ENCODE measurements at places on chromosomes 2 and 18.

- peak; percentile 68 for DNase-seq
Observed at GRCh38 chr2:174158003-174158402, 90.3 kb downstream of the OLA1 start.

GRCh38 chr18:32922951-32923430 lies 150.2 kb upstream of the KLHL14 start:
- no peak for DNase-seq

DNA sequence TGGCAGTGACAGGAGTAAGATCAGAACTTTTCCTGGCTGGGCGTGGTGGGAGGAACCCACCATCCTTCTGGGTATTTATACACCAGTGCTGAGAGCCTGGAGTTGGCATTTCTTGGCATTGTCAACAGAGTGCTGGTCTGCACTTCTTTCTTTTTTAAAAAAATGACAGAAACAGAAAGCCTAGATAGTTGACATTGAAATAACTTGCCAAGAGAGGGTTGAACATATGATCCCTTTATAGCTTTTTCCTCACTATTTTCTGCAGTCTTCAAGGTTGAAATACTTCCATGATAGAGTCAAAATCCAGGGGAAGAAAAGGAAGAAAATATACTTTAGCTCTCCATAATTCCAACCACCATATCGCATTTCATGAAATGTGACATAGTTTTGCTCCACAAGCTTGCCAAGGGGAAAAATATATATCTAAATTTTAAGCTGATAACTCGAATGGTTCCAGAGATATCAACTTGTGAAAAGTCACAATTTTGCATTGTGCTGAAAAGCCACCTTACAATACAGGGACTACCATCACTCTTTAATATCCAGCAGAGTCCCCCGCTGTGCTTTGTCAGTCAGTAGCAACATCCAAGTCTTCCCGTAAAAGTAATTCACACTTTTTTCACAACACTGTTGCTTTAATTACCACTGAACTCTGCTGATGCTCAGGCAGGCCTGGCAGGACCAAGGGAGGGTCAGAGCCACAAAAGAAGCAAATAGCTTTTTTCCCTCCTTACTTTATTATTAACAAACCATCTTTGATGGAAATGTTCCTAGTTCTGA lies 764.9 kb upstream of the FANCL start:
- no peak for DNase-seq

DNA sequence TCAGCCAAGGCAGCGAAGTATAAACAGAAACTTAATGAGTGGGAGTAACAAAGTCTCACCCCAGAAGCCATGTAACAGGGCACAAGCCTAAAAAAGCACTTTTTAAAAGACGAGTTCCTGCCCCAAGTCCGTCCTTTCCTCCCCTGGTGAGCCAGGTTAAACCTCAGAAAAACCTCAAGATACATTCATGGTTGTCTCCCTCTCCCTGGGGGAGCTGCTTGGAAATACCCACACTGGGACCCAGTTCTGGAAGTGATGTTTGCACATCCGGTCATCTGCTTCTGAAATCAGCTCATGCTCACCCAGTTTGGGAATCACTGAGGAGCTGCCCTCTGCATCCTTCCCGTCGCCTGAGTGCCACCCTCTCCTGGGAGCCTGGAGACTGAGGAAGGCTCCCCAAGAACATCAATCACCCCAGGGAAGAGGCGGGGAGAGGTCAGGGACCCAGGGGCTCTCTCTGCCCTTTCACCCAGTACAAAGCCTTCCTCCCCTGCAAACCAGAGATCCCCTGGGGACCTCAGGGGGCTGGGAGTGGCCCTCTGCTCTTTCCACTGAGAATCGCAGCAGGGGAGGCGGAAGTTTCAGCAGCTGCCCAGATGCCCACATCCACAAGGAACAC lies 150.6 kb upstream of the AGAP1 start:
- no peak for DNase-seq

DNA sequence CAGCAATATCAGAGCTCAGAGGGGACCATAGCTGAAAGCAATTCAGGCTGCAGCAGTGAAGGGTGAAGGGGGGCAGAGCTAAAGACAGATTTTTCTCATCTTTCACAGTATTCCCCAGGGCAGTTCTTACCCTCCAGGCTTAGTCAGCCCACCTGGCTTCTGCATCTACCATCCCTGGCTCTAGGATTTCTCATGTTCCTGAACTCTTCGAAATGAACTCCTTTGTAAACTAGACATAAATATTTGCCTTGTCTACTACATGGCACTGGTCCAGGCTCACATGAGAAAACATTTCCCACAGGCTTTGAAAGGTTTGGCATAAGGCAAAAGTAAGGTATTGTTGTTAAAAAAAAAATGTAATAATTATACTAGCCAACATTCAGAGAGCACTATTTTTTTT lies 23.6 kb upstream of the NEB start:
- no peak for DNase-seq

DNA sequence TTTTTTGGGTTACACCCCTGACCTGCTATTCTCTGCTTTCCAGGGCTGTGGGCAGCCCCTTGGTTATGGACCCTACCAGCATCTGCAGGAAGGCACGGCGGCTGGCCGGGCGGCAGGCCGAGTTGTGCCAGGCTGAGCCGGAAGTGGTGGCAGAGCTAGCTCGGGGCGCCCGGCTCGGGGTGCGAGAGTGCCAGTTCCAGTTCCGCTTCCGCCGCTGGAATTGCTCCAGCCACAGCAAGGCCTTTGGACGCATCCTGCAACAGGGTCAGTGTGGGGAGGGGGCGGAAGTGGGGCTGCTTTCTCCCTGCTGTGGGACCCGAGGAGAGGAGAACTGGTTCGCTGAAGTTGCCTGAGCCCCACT lies 9.7 kb upstream of the WNT10A start:
- no peak for DNase-seq

DNA sequence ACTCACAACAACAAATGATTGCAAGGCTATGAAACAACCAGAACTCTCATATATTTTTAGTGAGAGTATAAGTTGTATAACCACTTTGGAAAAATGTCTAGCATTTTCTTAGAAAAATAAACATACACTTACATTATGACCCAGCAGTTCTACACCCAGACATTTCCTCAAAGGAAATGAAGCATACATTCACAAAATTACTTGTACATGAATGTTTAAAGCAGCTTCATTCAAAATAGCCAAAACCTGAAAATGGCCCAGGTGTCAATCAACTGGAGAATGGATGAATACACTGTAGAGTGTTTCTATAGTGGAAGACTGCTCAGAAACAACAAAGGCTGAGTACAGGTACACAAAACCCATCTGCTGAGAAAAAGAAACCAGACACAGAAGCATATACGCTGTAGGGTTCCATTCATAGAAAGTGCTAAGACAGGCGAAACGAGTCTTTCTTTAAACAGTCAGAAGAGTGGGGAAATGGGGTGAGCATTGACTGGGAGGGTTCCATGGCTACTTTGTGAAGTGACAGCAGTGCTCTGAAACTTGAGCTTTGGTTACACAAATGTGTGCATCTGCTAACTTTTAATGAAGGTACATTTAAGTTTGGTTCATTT lies 799.0 kb downstream of the DCDC2C start:
- DNase-seq: no peak

DNA sequence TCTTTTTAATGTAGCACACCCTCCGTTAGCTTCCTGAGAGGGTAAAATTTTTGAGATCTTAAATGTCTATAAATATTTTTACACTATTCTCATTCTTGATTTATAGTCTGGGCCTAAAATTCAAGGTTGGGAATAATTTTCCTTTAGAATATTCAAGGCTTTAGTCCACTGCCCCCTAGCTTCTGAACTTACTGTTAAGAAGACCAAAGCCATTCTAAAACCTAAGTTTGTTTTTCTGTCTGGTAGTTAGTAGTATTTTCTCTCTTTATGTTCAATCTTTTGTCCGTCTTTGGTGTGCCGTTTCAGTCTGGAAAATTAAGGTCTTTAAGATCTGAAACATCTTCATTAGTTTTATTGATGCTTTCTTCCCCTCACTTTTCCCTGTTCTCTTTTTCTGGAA lies 14.5 kb downstream of the OSBPL6 start:
- DNase-seq: peak; percentile 40

- DNase-seq: no peak
Observed at GRCh38 chr18:40670668-40671375, 1284.2 kb upstream of the PIK3C3 start.

DNA sequence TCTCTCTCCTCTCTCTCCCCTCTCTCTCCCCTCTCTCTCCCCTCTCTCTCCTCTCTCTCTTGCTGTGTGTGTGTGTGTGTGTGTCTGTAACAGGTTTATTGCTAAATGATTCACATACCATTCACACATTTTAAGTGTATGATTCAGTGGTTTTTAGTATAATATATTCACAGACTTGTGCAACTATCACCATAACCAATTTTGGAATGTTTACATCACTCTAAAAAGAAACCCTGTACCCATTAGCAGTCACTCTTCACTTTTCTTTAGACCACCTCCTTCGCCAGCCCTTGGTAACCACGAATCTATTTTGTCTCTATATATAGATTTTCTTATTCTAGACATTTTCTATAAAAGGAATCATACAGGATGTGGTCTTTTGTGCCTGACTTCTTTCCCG lies 11.4 kb downstream of the THNSL2 start:
- DNase-seq: peak; percentile 11

DNA sequence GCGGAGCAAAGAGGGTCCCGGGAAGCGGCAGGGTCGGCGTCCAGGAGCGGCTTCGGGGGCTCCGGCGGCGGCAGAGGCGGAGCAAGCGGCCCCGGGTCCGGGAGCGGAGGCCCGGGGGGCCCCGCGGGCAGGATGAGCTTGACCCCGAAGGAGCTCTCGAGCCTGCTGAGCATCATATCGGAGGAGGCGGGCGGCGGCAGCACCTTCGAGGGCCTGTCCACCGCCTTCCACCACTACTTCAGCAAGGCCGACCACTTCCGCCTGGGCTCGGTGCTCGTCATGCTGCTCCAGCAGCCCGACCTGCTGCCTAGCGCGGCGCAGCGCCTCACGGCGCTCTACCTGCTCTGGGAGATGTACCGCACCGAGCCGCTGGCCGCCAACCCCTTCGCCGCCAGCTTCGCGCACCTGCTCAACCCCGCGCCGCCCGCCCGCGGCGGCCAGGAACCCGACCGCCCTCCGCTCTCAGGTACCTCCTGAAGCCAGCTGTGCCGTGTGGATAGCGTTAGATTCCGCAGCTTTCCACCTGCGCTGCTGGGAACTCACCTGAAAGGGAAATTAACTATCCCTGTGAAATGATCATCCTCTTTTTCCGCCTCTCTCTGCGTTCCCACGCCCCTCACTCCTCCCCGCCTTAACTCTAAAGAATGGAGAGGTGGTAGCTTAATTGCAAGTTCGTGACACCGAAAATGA lies 472 bp downstream of the CNOT11 start:
- DNase-seq: peak; percentile 70

DNA sequence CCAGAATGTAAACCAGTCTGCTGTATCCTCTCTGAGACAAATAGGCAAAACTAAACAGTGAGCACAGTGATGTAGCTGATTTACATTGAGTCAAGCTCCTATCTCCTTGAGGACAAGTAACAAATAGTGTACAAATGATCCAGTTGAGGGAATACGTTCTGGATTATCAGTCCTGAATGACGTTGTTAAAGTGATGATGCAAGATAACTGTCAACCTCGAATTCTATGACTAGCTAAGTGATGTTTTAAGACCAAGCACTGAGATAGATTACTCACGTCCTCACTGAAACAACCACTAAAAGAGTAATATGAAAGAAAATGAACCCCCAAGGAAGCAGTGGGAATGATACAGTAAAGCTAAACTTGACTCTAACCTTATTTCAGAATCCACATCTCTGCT lies 46.8 kb downstream of the SMC6 start:
- no peak for DNase-seq

DNA sequence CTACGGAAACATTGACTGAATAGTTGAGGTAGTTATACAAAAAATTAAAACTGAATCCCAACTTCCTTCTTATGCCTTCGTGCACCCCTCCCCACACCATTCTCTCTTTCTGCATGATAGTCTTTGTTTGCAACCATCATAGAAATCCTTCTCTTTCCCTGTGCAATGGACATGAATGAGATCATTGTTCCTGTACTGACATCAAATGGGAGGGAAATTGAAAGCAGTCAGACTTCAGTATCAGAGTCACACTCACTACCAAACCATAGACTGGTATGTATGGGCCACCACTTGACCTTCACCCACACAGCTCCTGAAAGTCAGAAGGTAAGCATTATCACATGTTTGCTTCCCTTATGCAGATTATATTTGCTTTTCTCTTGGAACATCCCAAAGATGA lies 782.8 kb downstream of the BCL11A start:
- no peak for DNase-seq

- DNase-seq: no peak
Observed at GRCh38 chr18:45227001-45227742, 388.1 kb upstream of the SLC14A2 start.

All from ACHN (cell line).